ENCODE measurements at places on chromosomes 11 and 22.

DNA sequence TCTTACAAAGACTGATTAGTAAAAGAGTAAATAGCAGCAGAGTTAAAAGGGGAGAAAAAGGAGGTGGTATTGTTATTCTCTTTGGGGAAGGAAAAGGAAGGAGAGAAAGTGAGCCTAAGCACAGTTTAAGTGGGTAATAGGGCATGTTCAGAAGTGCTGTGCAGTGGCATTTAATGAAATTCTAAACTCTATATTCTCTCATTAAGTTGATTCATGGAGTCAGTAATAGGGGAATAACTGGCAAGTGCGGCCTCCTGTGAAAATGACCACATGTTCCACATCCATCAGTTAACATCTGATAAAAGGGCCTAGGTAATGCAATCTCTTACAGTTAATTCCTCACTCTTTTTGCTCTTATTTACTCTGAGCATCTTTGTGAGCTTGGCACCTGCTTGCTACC is 516.7 kb downstream of the JRKL start:
- no peak for DNase-seq

DNA sequence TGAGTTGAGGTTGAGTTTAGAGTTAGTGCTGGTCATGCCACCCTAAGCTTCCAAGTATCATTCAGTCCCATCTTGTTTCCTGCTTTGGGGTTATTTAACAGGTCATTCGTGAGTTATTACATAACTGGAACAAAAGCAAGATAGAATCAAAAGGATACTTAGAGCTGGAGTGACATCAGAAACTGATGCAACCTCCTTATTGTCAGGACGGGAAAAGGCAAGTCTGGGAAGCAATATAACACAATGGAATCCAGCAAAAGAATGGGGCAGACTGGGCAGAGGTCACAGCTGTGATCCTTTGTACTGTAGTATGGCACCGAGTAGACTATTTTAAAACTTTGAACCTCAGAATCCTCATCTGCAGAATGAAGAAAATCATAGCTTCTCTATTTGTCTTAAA is 4.4 kb upstream of the PRSS23 start:
- DNase-seq: no peak

GRCh38 chr11:17543041-17543440 is 1.2 kb downstream of the USH1C start:
- DNase-seq: no peak

- DNase-seq: no peak
Observed at GRCh38 chr11:130118636-130119387, 40.8 kb upstream of the ST14 start.

- no peak for DNase-seq
Observed at GRCh38 chr11:97567801-97568200, 1178.0 kb downstream of the JRKL start.

DNA sequence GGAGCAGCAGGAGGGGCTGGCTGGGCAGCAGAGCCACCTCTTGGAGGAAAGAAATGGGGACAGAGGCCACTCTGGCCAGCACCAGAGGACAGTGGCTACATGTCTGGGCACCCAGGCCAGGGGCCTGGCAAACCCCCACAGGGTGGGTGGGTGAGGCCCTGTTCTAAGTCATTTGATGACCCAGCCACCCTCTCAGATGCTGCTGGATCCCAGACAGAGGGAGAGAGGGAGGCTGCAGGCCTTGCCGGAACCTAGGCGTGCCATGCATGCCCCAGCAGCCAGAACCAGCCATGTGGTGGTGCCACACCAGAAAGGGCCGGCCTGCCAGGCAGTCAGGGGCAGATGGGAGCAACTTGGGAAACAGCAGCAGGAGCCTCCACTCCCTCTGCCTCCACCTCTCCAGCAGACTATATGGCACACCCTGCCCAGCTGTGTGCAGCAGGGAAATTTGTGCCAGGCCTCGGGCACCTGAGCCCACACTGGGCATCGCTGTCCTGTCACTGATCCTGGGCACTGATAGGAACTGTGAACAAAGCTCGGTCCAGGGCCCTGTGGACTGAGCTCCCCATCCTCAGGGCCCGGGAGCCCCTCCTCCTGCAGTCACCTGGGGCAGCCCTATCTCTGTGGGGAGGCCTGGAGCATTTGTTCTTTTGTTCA is 45.2 kb downstream of the RTN4R start:
- no peak for DNase-seq

GRCh38 chr22:47282366-47282765 is 519.9 kb downstream of the TBC1D22A start:
- no peak for DNase-seq

DNA sequence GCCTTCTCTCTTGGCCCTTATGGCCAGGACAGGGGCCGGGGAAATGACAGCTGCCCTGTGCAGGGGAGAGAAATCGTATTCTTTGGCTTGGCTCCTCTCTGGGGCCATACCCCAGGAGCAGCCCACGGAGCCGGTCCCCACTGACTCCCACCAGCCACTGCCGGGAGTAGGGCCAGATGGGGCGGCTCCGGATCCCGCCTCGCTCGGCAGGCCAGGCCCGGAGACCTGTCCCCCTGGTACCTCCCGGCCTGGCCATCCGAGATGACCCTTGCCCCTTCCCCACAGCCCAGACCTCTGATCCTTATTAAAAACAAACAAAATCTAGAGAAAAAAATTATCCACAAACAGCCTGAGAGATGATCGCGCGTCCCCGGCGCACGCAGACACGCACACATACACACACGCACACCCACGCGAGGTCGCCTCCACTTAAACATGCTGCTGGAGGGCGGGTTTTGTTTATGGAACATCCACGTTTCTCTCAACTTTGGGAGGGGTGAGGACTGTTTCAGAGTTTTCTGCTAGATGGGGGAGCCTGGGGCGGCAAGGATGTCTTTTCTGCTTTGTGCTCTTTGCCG is 59.1 kb downstream of the IGLL1 start:
- no peak for DNase-seq

GRCh38 chr22:48836673-48837340 is 990.9 kb downstream of the BRD1 start:
- no peak for DNase-seq

- no peak for DNase-seq
Observed at GRCh38 chr11:86039094-86039493, 29.8 kb downstream of the PICALM start.

DNA sequence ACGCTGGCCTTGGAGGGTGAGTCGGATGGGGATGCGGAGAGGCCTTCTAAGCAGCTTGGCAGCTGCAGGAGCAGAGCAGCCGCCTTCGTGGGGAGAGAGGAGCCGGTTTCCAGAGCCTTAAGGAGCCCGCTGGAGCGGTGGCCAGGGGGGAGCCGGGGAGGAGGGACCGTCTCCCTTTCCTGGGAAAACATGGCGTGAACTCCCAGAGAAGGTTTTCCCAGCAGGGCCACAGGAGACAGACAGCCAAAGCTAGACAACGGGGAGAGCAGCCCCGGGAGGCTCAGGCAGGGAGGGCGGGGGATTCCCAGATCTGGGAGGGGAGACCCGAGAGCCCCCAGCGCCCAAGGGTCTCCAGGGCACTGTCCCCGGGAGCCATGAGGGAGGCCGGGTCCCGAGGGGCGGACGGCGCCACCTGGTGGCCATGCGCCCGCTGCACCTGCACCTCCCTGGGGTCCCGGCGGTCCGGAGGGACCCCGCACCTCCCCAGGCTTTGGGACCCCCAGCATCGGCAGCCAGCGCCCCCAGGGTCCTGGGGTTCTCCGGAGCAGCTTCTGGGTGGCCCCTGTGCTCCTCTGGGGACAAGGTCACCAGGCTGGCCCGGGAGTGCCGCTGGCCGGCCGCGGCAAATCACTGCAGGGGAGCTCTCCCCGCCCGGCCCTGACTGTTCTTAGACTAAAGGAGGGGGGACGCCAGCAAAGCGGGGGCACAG is 2.4 kb upstream of the SYT8 start:
- DNase-seq: no peak

GRCh38 chr22:26479043-26479791 is 4.4 kb downstream of the HPS4 start:
- DNase-seq: no peak

- no peak for DNase-seq
Observed at GRCh38 chr11:35165030-35165422, 26.1 kb downstream of the CD44 start.

DNA sequence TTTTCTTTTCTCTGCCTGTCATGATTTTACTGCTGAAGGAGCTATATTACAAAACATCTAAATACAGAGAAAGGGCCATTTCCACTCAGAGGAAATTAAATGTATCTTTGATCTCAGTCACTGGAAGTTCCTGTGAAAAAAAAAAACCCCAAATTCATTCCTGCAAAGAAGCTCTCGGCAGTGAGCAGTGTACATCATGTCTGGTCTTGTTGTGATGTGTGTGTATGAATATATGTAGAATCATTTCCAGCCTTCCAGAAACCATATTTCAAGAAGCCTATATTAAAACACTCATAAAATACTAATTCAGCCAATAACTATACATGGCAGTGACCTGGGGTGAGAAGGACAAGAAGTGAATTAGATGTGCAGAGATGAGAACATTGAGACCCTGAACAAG is 393.2 kb upstream of the TENM4 start:
- no peak for DNase-seq

GRCh38 chr11:15906481-15907035 is 449.8 kb downstream of the SOX6 start:
- DNase-seq: peak; percentile 71

DNA sequence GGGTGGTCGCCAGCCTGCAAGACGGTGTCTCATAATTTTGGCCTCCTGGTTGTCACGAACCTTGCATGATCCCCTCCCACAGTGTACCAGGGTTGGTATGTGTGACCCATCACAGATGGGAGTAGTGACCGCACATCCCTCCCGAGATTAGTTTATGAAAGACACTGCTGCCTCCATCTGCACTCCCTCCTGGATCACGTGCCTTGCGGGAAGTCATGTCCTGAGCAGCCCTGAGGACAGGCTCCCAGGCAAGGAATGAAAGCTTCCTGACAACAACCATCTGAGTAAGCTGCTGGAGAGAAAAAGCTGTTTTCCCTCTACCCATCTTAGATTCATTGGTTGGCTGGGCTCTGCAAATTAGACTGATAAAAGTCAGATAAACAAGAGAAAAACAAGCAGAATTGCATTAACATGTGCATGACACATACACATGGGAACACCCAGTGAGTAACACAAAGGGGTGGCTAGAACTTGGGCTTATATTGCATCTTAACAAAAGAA is 14.4 kb upstream of the PAMR1 start:
- no peak for DNase-seq

- DNase-seq: no peak
Observed at GRCh38 chr11:37171451-37171850, 573.4 kb upstream of the RAG2 start.

- DNase-seq: no peak
Observed at GRCh38 chr11:90223248-90223585, 368 bp upstream of the CHORDC1 start.

DNA sequence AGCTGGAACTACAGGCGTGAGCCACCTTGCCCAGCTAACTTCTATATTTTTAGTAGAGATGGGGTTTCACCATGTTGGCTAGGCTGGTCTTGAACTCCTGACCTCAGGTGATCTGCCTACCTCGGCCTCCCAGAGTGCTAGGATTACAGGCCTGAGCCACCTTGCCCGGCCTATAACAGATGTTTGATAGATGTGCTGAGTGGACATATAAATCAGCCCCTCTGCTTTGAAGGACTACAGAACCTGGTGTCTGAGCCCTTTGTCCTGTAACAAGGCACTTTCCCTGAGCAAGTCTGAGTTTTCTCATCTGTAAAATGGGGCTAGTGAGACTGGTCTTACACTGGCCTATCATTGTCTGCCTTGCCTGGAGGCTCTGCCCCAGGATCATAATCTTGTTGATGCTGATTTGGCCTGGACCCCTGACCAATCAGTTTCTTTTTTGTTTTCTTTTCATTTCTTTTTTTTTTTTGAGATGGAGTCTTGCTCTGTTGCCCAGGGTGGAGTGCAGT is 7.0 kb downstream of the RIN1 start:
- no peak for DNase-seq

DNA sequence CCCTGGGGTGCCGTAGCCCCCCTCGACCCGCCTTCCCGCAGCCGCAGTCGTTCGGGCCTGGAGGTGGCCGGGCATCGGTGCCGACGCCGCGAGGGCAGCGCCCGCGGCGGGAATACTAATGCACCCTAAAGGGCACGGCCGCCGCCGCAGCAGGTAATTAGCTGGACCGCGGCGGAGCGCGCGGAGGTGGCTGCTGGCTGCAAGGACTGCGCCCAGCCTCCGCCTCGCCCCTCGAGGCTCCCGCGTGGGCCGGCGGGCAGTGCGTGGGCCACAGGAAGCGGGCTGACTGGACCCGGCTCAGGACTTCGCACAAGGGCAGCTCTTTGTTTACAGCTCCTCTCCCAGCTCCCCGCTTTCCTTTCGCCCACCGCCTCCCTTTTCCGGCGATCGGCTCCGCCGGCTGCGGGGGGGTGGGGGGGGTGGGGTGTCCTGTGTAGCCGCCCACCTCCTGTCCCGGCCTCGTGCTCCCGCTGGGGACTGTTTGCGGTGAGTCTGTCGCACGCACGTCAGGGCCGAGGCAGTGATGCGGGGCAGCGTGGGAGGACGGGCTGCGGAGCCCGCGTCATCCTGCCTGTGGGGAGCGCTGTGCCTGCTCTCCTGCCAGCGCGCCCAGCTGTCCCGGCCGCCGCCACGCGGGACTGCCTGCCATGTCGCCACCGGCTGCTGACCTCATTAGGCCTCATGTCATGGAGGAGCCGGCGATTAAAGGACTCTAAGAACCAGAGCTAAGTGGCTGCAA is 53.2 kb downstream of the GRIK4 start:
- no peak for DNase-seq

DNA sequence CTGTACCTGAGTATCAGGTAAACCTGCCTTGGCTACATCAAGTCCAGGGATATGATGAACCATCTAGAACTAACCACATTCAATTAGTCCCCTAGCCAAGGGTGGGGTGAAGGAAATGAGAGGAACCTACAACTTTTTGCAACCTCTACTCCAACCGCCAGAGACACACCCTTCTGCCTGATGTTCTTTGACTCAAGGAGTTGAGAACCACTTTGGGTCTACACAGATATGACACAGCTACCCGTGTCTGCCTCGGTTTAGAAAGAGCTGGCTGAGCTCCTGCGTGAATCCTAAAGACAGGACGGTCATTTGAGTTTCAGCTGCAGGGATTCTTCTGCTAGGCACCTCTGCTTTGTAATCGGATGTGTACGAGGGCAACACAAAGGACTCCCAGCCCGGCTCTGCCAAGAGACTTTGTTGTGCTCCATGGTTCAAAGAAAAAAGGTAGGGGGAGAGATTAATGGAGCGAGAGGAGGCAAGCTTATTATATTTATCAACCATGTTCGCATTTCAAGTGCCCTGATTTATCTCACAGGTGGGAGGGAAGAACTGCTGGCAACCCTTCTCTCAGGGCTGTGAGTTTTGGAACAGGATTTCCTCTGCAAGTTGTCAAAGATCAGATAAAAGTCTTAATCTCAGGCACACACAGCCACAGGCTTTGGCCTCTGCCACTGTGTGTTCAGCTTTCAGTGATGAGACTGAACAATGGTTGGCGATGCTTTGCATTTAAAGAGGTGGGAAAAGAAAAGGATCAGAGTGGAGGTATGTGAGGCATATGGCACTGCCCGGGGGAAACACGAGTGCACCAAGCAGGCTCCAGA is 35.1 kb downstream of the FLI1 start:
- no peak for DNase-seq

DNA sequence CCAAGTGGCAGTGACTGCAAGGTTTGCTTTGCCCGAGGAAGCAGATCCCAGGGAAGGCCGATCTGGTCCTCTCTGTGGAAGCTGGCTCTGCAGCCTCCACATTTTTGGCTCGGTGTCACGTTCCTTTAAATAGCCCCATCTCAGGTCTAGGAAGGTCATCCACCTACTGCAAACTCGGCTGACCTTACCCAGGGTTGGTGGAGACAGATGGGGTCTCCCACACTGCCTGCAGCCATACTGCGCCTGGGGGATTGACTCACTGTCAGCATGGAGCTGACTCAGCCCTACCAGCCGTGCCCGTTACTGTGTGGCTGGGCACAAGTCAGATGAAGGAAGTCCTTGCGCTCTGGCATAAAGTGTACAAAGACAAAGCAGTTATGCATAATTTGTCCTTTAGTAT is 16.9 kb downstream of the CDPF1 start:
- peak; percentile 88 for DNase-seq
